ENCODE measurements at places on chromosomes 1 and 21.
A peak's percentile ranks its signal among the peaks of the same experiment; 100 is the strongest.

DNA sequence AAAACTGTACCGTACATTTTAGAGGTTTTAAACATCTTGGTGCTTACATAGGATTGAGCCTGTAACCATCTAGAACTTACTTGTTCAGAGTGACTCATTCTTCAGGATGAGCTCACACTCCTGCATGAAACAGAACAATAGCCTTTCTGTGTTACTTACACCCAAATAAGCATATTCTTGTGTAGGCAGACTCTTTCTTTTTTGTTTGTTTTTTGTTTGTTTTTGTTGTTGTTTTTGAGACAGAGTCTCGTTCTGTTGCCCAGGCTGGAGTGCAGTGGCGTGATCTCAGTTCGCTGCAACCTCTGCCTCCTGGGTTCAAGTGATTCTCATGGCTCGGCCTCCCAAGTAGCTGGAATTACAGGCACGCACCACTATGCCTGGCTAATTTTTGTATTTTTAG, 3.8 kb upstream of the CA6 start:
- DNase-seq = no peak

GRCh38 chr1:165697491-165697880, 876 bp downstream of the ALDH9A1 start:
- no peak for DNase-seq

GRCh38 chr1:45326627-45327623, at the start of gene HPDL:
Gene HPDL, plus strand, starts transcription at chr1:45326895. Its CDS starts 254 bp downstream, at chr1:45327149.
- DNase-seq = peak; percentile 90

DNA sequence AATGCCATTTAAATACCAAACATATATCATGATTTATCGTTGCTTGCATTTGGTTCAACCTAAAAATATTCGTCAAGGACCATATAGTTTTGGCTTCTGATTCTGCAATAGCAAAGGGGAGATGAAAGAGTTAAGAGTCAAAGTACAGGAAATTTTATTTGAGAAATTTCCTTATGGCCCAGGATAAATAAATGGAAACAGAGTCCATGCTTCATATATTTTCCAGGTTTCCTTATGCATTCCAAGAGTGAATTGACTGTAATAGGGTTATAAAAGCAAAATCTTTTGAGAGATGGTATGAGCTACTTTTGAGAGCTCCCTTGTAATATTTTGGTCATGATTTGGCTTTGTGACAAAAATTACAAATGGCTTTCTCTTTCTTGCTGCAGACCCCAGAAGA, 140.1 kb downstream of the HMCN1 start:
- no peak for DNase-seq

DNA sequence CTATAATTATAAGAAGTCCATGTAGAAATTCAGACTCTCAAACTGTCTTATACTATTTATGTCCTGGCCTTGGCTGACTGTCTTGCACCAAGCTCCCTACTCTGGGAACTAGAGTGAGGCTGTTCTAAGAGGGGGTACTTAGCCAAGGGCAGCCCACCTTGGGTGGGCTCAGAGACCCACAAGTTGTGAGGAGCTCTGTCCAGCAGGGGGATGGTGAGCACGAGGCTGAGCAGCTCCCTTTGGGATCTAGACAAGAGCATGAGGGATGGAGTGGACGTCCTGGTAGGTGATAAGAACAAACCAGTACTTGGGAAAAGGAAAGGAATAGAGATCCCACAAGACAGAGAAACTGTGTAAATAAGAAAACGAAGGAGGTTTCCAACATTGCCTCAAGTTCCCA, 127.1 kb upstream of the SLC44A3 start:
- DNase-seq = no peak

DNA sequence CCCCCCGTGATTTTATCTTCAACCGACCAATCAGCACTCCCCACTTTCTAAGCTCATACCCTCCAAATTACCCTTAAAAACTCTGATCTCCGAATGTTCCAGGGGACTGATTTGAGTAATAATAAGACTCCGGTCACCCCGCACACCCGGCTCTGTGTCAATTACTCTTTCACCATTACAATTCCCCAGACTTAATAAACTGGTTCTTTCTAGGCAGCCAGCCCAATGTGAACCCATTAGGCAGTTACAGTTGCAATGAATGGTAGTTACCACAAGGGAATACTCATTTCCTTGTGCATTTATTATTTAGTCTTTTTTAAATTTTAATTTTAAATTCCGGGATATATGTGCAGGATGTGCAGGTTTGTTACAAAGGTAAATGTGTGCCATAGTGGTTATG, 177.9 kb downstream of the HFM1 start:
- no peak for DNase-seq

GRCh38 chr1:80401757-80402156, 1395.2 kb upstream of the ADGRL4 start:
- no peak for DNase-seq

- no peak for DNase-seq
Measured at GRCh38 chr1:183048087-183049085, 25.2 kb downstream of the LAMC1 start.

- DNase-seq = peak; percentile 25
Measured at GRCh38 chr1:16618719-16619118, 5.4 kb upstream of the NBPF1 start.

Data from femur (tissue), 1 donor.